GM23248 (cell line): ENCODE measurements at places on chromosomes 1 and 21.

GRCh38 chr1:95467036-95467435 lies 233.0 kb downstream of the RWDD3 start:
- no peak for DNase-seq

- no peak for DNase-seq
Observed at GRCh38 chr1:207463571-207463970, 9.4 kb downstream of the CR2 start.

- no peak for DNase-seq
Observed at GRCh38 chr1:1664941-1665814, 6.4 kb upstream of the CDK11B start.

DNA sequence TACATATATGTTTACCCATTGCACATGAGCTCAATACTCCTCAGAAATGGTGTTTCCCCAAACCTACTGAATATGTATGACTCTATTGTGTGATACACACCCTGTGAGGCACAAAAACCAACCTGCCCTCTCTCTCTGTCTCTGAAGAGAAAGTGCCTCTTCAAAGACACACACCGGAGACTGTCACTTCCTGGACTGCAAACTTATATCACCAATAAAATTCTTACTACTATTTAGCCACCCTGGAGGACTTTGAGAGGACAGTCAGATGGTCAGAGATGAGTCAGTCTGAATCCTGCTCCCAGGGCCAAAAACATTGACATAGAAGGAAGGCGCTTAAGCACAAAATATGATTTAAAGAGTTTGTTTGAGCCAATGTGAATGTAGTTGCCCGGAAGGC lies 110.4 kb downstream of the PPIAL4G start:
- peak; percentile 64 for DNase-seq

GRCh38 chr1:158809862-158810261 lies 21.3 kb upstream of the MNDA start:
- DNase-seq = no peak

DNA sequence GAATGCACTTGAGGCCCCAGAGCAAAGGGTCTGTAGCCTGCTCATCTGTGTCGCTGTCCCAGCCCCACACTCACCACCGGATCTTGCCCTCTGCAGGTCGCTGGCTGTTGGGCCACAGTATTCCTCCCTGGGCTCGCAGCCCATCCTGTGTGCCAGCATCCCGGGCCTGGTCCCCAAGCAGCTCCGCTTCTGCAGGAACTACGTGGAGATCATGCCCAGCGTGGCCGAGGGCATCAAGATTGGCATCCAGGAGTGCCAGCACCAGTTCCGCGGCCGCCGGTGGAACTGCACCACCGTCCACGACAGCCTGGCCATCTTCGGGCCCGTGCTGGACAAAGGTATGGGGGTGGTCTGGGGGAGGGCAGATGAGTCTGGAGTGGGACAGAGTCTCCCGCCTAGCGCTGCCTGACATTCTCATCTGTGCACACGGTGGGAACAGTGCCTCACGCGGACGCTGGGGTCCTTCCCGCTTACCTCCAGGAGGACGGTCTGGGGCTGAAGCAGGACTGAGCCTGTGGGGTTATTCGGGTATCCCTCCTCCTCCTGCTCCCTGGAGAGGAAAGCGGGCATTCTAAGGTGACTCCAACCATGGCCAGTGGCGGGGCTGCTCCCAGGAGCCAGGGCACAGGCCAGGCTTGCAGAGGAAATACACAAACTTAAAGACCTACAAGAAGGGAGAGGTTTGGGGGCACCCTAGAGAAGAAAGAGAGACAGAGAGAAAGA lies 15.9 kb downstream of the WNT3A start:
- DNase-seq = no peak

- DNase-seq = peak; percentile 30
Observed at GRCh38 chr1:78779831-78780230, 130.2 kb downstream of the IFI44 start.

GRCh38 chr1:109930252-109930993 lies 19.8 kb downstream of the CSF1 start:
- DNase-seq = no peak

- no peak for DNase-seq
Observed at GRCh38 chr1:154527192-154527591, 25.0 kb upstream of the SHE start.

DNA sequence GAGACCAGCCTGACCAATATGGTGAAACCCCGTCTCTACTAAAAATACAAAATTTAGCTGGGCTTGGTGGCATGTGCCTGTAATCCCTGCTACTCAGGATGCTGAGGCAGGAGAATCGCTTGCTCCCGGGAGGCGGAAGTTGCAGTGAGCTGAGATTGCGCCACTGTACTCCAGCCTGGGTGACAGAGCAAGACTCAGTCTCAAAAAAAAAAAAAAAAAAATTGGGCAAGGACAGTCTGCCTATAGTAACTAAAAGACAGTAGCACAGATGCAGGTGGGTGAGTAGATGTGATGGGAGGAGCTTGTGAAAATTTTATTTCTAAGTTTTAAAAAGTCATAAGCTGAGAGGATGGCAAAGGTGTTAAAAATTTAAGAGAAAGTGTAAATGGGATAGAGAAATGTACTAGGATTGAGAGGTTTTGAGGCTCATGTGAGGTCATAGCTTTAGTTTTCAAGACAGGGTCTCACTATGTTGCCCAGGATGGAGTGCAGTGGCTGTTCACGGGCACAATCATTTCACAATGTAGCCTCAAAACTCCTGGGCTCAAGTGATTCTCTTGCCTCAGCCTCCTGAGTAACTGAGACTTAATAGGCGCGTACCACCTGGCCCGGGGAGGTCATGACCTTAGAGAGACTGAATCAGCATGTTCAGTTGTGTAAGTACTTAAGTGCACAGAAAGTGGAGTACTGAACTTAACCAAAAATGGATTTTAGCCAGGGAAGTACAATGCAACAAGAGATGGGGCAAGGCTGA lies 33.7 kb downstream of the PTP4A2 start:
- DNase-seq = no peak

DNA sequence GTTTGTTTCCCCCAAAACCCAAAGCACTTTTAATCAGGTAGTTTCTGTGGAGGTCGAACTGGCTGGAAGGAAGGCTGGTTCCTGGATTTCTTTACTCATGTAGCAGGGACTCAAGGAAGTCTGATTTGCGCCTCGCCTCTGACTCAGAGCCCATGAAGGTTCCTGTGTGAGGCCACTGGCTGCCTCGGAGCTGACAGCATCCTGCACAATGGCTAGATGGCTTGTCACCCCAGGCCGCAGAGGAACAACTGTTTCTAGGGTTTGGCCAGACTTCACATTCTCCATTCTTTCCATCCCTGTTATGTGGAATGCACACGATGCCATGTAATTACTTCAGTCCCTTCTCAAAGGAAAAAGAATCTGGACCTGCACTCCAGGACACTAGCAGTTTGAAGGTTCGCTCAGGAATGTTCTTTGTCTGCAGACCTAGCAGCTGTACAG lies 39.1 kb upstream of the PRSS38 start:
- DNase-seq = peak; percentile 93

GRCh38 chr1:92317836-92318493 lies 19.1 kb downstream of the RPAP2 start:
- DNase-seq = no peak

- DNase-seq = no peak
Observed at GRCh38 chr1:89201106-89201794, 2.5 kb upstream of the GBP4 start.

GRCh38 chr1:235326719-235327558 lies 1.0 kb downstream of the ARID4B start:
- DNase-seq = peak; percentile 75

DNA sequence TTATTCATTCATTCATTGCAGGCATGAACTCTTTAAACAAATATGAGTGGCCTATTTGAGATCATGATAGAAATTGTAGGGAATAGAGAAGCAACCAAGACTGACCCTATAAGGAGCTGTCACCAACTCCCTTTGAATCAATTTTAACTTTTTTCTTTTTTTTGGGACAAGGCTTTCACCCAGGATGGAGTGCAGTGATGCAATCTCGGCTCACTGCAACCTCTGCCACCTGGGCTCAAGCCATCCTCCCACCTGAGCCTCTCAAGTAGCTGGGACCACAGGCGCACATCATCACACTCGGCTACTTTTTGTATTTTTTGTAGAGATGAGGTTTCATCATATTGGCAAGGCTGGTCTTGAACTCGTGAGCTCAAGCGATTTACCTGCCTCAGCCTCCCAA lies 17.1 kb upstream of the ATP5PO start:
- DNase-seq = no peak

GRCh38 chr1:114089502-114090138 lies 64.0 kb downstream of the SYT6 start:
- DNase-seq = no peak

DNA sequence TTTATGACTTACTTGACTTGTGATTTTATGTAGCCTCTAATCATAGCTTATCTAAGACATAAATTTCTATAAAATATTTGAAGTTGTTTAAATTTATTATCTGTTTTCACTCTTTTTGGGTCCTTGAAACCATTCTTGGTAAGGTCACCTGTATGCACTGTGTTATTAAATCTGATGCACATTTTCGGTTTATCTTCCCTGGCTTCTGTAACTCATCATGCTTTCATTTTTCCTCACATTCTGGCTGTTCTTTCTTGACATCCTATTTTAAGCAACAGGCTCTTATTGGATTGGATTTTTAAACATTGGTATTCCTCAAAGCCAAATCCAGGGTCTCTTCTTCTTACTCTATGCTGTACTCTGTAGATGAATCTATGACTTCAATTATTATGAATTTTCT lies 341.6 kb downstream of the TGFB2 start:
- no peak for DNase-seq

DNA sequence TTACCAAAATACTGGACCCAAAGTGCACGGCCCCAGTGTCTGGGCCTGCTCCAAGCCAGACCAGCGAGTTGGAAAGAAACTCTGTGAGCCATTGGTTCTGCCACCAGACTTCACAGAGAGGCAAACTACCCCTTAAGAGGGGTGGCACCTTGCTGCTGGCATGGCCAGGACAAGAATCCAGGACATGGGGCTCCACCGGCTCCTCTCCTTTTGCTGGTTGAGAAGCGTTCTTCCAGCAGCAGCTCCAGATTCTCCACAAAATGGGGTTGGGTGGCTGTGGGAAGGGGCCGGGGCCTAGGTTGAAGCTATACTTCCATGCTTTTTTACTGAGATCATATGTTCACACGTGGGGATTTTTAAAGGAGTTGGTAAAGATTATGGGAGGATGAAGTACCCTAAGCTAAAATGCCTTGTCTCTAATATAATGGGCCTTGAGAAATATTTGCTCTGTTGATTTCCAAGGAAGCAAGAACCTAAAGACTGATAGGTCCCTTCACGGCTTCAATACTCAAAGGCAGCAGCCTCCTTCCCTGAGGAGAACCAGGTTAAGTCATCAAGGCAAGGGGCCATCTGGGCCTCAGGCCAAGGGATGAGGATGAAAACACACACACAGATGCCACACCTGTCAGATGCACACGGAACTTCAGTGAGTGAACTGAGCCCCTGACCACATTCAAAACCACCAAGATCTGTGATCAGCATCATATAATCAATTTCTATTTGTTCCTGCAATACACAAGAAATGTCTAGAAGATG lies 3.1 kb downstream of the C1orf198 start:
- DNase-seq = peak; percentile 9

DNA sequence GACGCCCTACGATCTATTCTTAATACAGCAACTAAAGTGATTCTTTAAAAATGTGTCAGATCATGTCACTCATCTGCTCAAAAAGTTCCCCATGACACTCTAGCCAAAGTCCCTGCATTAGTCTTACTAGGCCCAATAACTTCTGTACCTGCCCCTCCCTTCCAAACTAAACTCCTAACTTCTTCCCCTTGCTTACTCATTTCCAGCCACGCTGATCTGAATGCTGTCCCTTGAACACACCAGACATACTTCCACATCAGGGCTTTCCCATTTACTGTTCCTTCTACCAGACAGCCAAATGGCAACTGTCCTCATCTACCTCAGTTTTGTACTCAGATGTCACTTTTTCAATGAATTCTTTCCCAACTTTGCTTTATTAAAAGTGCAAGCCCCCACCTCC lies 1.2 kb downstream of the PPT1 start:
- no peak for DNase-seq

GRCh38 chr1:81409780-81410274 lies 390.9 kb upstream of the ADGRL2 start:
- DNase-seq = no peak

DNA sequence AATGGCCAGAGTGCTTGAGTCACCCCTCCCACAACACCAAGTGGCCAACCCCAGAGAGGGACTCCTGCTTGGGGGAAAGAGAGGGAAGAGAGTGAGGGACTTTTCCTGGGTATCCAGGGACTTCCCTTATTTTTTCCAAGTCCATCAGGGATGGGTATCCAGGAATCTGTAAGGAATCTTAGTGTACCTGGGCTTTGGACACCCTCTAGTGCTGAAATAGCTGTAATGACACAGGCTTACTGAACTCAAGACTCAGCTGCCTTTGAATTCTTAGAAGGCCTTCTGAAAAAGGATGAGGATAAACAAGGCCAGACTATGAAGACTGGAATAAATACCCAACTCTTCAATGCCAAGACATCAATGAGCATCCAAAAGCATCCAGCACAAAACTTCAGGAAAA lies 12.0 kb downstream of the TSHB start:
- peak; percentile 42 for DNase-seq

DNA sequence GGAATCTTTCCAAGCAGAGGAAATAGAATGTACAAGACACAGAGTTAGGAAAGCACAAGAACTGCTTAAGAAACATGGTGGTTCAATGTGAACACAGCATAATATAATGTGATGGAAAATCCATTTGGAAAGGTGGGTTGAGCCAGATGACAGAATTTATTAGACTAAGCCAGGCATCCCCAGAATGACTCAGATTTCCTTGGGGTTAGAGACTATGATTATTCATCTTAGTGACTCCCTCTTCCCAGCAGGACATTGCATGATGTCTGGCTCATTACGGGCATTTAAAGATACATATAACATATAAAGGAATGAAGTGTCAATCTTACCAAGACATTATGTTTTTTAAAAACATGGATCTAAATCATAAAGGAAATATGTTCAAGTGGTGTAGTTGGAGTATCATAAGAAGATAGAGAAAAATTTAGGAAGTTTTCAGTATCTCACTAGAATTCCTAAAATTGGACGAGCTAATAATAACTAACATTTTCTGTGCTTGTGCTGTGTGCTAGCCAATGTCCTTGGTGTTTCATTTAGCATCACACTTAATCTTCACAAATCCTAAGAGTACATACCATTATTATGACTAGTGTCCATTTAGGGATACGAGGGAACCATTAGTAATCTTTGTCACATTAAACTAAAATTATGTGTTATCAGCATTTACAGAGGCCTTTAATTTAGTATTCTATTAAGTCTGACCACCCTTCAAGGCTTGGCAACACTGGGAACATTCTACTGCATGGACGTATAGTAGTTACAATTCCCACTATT lies 41.0 kb upstream of the ST6GALNAC5 start:
- peak; percentile 92 for DNase-seq
